Endodermal cell (in vitro differentiated cells): ENCODE measurements at places on chromosomes 3 and 15. TPM values are rescaled to one million over a fixed set of nuclear protein-coding genes. Genes with fewer than 3 reads are reported as not detected.
A peak's percentile ranks its signal among the peaks of the same experiment; 100 is the strongest.

HYAL1 gene
- total RNA-seq = 1.2 to 2.1 TPM (median 1.8 TPM) in 3 replicates

GRCh38 chr3:42228796-42229195, 37.2 kb downstream of the CCK start:
- H3K27me3 ChIP-seq = no peaks in the 10 kb centered on the region
- DNase-seq = no peak
- H3K27ac ChIP-seq = no peak overlapping the region

DNA sequence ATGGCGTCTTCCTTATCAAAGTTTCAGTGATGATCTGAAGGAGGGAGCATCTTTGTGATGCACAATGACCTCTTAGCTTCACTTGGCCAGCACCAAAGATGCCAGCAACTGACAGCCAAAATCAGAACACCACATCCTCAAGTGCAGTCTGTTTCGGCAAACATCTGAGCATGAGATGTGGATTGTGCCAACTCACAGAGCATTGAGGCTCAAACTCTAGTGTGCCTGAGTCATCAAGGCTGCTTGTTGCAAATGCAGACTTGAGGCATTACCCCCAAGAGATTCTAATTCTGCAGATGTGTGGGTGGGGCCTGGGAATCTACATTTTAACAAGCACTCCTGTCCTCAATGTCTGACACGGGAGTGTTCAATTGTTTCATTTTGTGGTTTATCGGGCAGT, 35.8 kb downstream of the ABHD5 start:
- H3K4me3 ChIP-seq = no peak overlapping the region
- no peak overlapping the region for H3K27ac ChIP-seq
- H3K4me1 ChIP-seq = no peaks in the 10 kb centered on the region
- H3K27me3 ChIP-seq = no peaks in the 10 kb centered on the region

DNA sequence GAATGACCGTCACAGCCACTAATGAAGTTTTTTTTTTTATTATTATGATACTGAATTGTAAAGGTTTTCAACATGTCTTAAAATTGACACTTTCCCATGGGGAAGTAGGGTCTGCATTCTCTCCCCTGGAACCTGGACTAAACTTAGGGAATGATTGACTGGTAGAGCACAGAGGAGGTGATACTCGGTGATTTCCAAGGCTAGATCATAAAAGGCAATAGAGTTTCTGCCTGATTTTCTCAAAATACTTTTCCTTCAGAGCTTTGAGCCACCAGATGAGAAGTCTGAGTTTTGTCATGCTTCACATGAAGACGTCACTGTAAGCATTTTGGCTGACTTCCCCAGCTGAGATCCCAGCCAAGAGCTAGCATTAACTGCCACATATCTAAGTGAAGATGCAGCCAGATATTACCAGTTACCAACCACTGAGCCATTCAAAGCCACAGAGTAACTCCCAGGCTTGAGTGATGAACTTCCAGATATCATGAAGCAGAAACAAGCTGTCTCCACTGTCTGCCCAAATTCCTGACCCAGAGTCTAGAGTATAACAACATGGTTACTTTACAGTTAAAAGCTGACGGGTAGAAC, 105.8 kb downstream of the LSAMP start:
- H3K4me1 ChIP-seq = peaks cover 15% of the 10 kb centered on the region
- no peaks in the 10 kb centered on the region for H3K36me3 ChIP-seq
- no peak overlapping the region for H3K27ac ChIP-seq
- DNase-seq = peak; percentile 44
- no peaks in the 10 kb centered on the region for H3K27me3 ChIP-seq
- no peak overlapping the region for H3K4me3 ChIP-seq

- H3K27me3 ChIP-seq = no peaks in the 10 kb centered on the region
- no peak overlapping the region for H3K27ac ChIP-seq
- H3K4me3 ChIP-seq = no peak overlapping the region
- H3K4me1 ChIP-seq = peaks cover 15% of the 10 kb centered on the region
- no peak for DNase-seq
- H3K36me3 ChIP-seq = no peaks in the 10 kb centered on the region
Measured at GRCh38 chr15:33256874-33257273, 53.9 kb upstream of the RYR3 start.

GRCh38 chr3:38117163-38117716, 19.7 kb downstream of the ACAA1 start:
- no peaks in the 10 kb centered on the region for H3K27me3 ChIP-seq
- H3K4me1 ChIP-seq = no peaks in the 10 kb centered on the region
- H3K36me3 ChIP-seq = peaks cover 12% of the 10 kb centered on the region
- H3K27ac ChIP-seq = no peak overlapping the region
- DNase-seq = no peak
